Effector CD4-positive, alpha-beta T cell (primary cell): ENCODE measurements at places on chromosomes 3 and 15.

- no peak for DNase-seq
These were observed 9.7 kb downstream of the LIPC start for GRCh38 chr15:58441376-58442070.

DNA sequence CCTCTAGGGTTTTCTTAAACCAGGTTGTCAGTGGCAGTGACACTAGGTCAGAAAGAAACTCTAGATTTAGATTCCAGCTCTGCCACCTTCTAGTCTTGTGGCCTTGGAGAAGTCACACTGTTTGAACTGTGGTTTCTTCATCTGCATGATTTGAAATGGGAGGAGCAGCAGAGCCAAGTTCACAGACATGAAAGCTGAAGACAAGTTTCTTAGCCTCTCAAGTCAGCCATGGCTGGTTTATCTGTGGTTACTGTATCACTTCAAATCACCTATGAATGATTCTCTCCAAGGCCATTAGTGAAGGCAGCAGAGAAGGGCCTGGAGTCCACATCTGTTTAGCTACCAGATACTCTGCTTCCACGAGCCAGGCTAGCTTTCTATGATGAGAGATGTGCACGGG lies 15.6 kb downstream of the CLEC3B start:
- no peak for DNase-seq

GRCh38 chr3:29486096-29486495 lies 205.2 kb downstream of the RBMS3 start:
- DNase-seq = no peak

GRCh38 chr3:159831466-159831865 lies 157.2 kb upstream of the IL12A start:
- DNase-seq = no peak

DNA sequence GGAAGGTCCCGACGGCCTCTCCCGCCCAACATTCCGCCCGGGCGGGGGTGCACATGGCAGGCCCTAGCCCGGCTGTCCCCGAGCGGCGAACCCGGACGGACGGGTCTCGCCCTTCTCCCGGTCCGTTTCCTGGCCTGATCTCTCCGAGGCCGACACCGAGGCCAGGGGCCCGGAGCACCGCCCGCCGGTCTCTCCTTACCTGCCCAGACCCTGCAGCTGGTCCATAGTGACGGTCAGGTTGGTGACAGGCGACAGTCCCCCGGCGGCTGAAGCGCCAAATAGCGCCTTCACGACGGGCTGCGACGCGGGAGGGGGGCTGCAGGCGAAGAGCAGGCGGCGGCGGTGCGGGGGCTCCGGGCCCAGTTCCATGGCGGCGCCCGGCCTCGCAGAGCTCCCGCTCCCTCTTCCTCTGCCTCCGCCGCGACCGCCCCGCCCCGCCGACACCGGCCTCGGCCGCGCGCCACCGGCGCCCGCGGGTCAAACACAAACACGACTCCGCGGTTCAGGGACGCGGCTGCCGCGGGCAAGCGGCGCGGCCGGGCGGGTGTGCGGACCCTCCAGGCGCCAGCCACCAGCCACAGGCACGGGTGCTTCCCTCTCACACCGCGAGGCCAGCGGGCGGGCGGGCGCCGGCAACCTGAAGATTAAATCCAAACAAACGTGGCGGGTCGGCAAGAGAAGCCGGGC lies 495 bp downstream of the CDC25A start:
- DNase-seq = peak; percentile 4
